ENCODE measurements at places on chromosomes 2 and 18.

GRCh38 chr18:45553723-45554388, 61.4 kb upstream of the SLC14A2 start:
- DNase-seq = no peak

GRCh38 chr18:12034241-12035100, 53.2 kb downstream of the IMPA2 start:
- no peak for DNase-seq

GRCh38 chr2:47302308-47302707, 100.6 kb upstream of the MSH2 start:
- no peak for DNase-seq

DNA sequence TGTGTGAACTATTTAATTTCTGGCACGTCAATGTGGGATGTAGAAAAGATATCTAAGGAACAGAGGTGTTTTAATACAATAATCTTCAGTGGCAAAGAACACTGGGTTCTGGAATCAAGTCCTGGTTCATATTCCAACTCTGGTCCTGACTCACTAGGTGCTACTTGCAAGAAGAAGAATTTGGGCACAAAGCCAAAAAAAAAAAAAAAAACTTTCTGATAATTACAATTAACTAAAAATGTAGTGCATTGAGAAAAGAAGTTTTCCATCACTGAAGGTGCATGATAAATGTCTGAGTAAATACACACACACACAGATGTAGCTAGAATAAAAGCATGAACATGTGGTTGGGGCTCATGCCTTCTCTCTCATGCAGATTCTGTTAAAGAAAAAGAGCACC, 424.4 kb upstream of the REG3G start:
- no peak for DNase-seq

GRCh38 chr18:42437646-42438045, 482.6 kb downstream of the PIK3C3 start:
- DNase-seq = no peak

DNA sequence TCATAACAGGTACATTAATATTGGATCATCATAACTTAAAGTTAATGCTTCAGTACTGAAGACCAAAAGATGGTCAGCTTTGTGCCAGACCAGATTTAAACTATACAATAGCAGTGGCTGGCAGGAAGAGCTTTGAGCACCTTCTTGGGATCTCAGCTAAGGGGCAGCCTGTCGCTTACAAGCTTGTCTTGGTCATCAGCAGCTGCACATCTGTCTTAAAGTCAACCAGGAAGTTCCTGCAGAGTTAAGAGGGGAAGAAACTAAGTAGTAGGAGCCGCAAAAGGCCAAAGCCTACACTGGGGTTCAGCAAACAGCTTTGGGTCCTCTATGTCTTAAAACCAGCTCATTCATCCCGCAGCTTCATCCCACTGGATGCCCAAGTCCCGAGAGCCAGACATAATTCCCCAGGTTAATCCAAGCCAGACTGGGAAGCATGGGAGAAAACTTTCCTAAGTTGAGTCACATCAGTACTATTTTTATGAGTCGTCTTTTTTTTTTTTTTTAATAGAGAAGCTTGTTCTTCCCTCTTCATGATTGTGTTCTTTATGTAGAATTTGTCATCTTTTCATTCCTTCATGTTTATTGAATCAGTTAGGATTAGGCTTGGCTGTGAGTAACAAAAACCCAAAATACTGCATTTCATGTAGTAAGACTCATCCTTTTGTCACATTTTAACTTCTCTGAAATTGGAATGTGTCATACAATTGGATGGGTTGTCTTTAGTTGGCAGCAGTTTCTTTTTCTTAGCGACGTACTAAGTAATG, 59.3 kb downstream of the SERTAD2 start:
- no peak for DNase-seq

DNA sequence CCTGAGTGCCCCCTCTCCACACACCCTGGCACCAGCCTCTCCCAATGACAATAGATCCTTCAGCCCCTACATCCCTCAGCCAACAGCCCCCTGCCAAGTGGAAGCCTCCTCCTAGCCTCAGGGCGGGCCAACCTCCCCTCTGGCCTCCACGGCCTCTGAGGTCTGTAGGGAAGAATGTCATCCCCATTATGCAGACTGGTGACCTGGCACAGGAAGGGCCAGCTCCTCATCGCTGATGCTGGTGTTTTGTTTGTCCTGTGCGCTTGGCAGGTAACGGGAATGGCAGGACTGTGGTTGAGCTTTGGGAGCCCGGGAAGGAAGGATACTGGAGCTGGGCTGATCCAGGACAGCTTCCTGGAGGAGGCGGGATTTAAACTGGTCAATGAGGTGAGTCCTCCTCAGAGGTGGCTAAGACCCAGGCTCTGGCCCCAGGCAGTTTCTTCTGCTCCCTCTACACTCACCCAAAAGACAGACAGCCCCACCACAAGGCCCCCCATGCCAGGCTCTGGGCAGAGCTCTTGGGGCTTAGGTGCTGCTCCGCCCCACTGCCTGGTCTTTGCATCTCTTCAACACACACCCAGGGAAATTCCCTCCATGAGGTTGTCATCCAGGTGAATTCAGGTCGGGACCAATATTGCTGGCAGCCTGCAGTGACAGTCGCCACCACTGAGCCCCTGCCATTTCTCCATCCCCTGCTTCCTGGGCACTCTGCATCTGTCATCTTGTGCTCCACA, 75.2 kb upstream of the SMAD7 start:
- DNase-seq = no peak

GRCh38 chr2:212998626-212999359, 152.6 kb downstream of the IKZF2 start:
- DNase-seq = no peak

- DNase-seq = no peak
Measured at GRCh38 chr2:23695890-23696751, 230.8 kb downstream of the ATAD2B start.

DNA sequence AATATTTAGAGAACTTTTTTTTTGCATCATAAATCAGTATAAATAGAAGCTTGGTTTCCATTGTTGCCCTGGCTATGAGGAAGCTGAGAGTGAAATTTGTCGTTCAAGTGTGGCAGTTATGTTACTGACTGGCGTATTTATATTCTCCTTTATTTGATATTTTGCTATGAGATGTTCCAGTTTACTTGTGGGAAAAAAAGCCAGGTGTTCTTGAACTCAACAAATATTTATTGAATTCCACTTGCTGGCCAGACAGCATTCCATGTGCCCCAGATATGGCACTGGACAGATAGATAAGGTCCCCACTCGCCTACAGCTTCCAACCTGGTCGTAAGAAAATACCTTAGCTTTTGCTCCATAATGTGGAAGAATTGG, 44.7 kb downstream of the NEDD4L start:
- DNase-seq = no peak

GRCh38 chr2:17232776-17233556, 285.3 kb downstream of the RAD51AP2 start:
- DNase-seq = no peak

DNA sequence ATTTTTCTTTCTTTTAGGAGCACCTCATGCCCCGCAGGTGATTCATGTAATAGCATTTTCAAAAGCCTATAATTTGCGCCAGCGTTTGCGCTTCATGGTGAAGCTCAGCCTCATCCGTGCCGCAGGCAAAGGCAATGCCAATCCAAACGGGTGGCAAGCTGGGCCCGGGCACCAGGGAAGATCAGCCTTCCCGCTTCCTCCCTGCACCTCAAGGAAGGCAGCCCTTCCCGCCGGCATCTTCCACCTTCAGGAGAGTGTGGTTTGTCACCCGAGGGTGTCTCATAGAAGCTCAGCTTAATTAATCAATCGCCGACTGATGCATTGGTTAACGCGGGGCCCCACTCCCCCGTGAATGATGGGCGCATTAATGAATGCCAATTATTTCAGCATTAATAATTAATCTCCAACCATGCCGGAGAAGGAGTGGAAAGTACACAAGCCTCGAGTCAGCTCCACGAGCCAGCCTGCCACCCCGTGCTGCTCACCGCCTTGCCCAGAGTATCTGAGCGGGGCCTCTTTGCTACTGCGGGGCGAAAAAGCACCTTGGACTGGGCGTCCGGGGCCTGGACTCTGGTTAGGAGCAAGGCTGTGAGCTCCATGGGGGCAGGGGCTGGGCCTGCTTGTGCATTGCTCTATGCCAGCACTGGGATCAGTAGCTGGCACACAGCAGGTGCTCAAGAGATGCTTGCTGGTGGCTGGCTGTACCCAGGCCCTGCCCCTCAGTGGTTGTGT, 13.0 kb downstream of the INHBB start:
- no peak for DNase-seq

GRCh38 chr18:1922066-1922465, 649.2 kb downstream of the METTL4 start:
- DNase-seq = no peak

All from H54 (cell line).